ENCODE measurements at places on chromosomes 11 and 22.

DNA sequence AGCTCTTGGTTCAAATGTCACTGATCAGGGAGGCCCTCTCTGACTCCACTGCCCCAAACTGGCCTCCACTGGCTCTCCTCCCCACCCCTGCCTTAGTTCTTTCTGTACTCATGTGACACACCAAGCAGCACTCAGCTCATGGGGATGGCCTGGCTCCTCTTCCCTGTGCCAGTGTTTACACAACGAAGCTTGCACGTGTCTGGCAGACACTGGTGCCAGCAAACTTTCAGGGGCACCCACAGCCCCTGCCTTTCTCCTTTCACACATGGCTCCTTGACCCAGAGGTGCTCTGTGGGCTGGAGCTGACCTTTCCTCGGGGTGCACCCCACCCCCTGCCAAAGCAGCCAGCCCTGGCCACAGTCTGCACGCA lies 37.6 kb upstream of the PARVG start:
- DNase-seq: no peak

GRCh38 chr22:45731041-45731797 lies 59.6 kb downstream of the ATXN10 start:
- DNase-seq: no peak

- DNase-seq: no peak
These were observed 14.6 kb downstream of the RPS6KA4 start for GRCh38 chr11:64373598-64373974.

GRCh38 chr11:75667255-75667830 lies 1.5 kb downstream of the MAP6 start:
- peak; percentile 37 for DNase-seq

DNA sequence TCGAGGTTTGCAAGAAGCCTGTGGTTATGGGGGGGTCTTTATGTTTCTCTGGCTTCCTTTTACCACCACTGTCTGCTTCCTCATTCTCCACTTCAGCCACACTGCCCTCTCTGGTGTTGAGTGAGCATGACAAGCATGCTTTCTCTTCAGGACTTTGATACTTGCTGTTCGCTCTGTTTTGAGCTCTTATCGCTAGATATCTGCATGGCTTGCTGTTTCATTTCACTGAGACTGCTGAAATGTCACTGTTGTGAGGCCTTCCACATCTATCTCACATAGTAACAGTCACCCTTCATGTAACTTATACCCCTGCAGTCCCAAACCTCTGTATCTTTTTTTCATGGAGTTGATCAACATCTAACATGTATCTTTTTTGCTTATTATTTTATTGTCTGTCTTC lies 59.8 kb downstream of the TMEM135 start:
- peak; percentile 67 for DNase-seq

GRCh38 chr22:23213581-23214334 lies 33.4 kb downstream of the BCR start:
- no peak for DNase-seq

DNA sequence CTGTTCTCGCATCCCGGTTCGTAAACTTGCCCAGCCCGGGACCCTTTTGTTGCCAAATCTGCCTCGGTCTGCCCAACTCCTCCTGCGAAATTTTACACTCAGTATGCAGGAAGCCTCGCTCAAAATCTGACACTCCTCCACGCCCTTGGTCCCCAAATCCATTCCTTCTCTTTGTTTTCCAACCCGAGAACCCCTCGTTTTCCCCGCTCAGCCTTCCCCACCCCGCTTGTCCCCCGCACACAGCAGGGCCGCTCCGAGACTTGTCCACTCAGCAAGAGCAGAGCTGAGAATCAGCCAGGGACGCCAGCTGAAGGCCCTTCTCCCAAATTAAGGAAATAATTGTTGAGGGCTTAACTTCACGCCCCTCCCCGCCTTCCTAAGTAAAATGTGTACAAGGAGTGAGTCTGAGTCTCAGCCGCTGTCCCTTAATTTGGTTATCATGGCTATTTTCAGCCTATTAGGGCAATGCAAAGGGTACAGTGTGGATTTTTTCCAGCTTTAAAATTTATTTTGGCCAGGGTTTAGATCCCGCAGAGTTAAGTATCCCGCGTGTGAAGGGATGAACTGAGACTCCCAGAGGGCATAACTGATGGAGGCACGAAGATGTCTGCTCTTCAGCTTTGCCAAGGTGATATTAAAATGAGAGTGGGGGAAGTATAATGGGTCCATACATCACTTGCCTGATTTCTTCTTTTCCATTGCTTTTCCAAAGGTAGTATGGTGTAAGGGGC lies 581 bp upstream of the FBXO3 start:
- peak; percentile 18 for DNase-seq

DNA sequence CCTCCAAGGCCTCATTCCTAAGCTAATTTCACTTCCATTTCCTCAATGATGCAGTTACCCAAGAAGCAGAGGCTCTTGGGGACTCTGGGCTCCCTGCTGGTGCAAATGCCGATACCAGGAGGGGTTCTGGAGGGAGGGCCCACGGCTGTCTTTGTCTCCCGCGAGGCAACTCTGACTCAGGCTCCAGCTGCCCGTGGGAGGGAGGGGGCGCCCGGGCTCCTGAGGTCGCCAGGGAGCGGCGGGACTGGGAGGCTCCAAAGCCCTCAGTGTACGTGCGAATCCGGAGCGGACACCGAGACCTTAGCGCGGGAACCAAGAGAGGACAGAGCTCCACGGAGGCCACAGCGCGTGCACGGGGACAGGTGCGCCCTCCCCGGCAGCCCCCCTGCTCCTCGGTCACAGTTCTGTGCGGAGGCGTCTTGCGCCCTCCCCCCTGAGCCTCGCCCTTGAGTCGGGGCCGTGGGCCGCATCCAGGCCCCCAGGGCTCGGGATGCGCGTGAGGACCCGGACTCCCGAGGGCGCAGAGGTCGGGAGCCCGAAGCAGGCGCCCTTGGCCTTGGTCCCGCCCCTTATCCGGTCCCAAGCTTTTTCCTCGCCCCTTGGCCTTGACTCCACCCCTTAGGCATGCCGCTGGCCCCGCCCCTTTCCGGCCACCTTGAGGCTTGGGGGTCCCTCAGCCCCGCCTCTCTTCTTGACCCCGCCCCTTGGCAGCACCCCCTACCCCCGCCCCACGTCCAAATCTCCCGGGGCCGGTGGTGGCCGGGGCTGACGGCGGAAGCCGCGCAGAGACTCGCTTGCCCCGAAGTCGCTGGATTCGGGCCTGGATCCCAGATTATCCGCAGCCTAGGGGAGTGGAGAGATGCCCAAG lies 4.7 kb upstream of the SHISA8 start:
- DNase-seq: no peak

- no peak for DNase-seq
These were observed 19.2 kb upstream of the PGM2L1 start for GRCh38 chr11:74417379-74417804.

- no peak for DNase-seq
These were observed 3.8 kb upstream of the TRIM6 start for GRCh38 chr11:5592615-5593014.

DNA sequence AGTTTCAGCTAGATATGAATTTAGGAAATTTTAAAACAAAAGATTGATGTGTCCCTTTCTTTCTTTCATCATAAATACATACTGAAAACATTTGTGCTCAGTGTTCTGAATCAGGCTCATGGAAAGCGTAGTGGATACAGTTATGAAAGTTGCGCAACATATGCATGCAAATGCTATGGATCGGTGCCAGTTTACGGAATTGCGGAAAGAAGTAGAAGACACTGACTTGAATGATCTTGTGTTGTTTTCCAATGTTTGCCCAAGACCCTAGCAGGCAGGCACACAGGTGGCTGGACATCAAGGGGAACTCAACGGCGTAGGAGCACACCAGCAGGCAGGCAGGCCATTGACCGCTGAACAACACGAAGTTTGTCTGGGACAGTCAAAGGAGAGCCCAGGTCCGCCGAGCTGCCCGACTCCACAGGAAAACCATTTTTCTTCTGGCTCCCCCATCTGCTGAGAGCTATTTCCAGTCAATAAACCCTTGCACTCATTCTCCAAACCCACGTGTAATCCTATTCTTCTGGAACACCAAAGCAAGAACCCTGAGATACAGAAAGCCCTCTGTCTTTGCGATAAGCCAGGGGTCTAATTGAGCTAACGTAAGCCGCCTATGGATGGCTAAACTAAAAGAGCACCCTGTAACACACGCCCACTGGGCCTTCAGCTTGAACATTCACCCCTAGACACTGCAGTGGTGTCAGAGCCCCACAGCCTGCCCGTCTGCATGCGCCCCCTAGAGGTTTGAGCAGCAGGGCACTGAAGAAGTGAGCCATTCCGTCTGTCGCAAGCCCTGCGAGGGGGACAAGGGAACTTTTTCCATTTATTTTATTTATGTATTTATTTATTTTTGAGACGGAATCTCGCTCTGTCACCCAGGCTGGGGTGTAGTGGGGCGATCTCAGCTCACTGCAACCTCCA lies 7.4 kb upstream of the BIRC3 start:
- no peak for DNase-seq

GRCh38 chr22:46576556-46577367 lies 39.3 kb upstream of the CELSR1 start:
- DNase-seq: peak; percentile 82

DNA sequence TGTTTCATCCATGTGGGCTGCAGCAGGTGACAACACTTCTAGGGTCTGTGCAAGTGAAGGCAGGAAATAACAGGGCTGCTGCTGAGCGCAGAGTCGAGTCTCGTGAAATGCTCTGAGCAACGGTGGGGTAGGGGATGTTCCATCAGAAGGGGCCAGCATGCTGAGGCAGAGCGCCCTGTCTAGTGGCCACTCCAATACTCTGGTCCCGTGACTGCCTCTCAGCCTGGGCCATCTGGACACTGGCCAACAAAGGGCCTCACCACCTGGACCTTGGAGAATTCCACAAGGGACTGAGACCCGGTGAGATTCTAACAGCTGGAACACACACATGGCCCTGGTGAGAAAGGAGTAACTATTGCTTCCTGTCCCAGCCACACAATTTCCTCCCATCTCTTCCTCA lies 375.7 kb downstream of the SHANK2 start:
- no peak for DNase-seq

DNA sequence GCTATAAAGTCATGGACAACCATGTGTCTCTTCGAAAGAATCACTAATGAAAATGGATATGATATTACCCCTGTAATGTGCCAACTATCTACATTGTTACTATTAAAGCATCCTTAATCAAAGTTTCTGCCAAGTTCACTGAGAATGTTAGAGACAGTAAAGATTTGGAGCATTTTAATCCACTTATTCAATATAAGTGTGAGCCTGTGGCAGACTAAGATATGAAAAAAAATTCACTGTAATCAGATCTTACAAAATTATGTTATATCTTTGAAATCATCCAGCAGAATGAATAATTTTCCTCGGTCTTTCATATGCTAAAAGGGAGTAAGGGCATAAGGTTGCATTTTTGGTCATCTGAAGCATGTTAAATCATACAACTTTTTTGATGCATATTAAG lies 49.9 kb downstream of the MAML2 start:
- no peak for DNase-seq

GRCh38 chr11:126443120-126443519 lies 87.6 kb downstream of the ST3GAL4 start:
- DNase-seq: no peak

GRCh38 chr11:128563942-128564641 lies 23.3 kb downstream of the ETS1 start:
- no peak for DNase-seq

- DNase-seq: no peak
These were observed 3.7 kb upstream of the TMPRSS13 start for GRCh38 chr11:117932947-117933346.

- no peak for DNase-seq
These were observed 50.4 kb upstream of the PRSS23 start for GRCh38 chr11:86749821-86750401.

- DNase-seq: no peak
These were observed 761.2 kb downstream of the DLG2 start for GRCh38 chr11:84865791-84866535.

DNA sequence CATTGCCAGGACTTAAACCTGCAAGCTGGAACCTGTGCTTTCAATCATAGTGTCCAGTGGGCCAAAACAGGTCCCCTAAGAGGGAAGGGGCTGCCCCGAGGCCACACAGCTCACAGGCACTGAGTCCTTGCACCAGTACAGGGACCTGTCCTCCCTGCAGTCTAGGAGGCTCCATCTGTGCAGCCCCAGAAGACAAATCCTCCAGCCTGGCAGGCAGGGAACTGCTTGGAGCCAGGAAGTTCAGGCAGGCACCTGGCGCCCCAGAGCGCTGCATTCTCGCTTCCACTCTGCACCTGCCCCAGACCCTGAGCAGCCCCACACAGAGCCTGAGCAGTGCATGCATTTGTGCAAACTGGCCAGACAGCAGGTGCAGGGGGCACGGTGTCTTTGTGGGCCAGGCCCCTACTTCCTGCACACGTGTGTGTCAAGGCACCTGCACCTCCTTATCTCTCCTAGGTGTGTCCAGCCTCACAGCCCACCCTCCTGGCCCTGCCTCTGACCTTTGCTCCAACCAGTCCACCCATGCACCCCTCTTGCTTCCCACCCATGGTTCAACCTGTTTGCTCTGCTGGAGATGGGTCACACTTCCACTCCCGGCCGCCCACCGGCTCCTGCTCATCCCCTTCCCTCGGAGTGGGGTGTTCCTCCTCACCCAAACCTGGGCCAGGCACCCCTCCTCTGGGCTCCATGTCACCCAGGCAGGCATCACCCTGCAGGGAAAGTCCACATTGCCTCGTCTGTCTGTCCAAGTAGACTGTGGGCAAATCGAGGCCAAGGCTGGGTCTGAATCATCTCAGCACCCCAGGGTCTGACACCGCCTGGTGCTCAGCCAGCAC lies 19.0 kb downstream of the LINC01488 start:
- no peak for DNase-seq

- no peak for DNase-seq
These were observed 25.3 kb downstream of the CD82 start for GRCh38 chr11:44590769-44591168.

GRCh38 chr22:26650722-26651421 lies 6.5 kb upstream of the MIAT start:
- DNase-seq: no peak

- DNase-seq: no peak
These were observed 43.4 kb upstream of the CSNK2A3 start for GRCh38 chr11:11396301-11397035.

DNA sequence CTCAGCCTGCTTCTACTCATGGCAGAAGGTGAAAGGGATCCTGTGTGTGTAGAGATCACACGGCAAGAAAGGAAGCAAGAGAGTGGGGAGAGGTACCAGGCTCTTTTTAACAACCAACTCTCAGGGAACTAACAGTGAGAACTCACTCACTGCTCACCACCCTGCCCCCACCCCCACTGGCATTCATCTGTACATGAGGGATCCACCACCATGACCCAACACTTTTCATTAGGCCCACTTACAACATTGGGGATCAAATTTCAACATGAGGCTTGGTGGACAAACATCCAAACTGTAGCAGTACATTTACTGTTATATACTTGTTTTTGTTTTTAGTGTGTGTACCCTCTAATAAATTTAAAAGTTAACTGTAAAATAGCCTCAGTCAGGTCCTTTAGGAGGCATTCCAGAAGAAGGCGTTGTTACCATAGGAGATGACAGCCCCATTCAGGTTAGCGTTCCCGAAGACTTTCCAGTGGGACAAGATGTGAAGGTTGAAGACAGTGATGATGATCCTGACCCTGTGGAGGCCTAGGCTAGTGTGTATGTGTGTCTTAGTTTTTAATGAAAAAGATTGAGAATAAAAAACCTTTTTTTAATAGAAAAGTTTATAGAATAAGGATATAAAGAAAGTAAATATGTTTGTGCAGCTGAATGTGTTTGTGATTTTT lies 11.3 kb downstream of the CUL5 start:
- no peak for DNase-seq

GRCh38 chr11:32154275-32154674 lies 63.4 kb downstream of the RCN1 start:
- no peak for DNase-seq

- DNase-seq: no peak
These were observed 6.2 kb downstream of the UVRAG start for GRCh38 chr11:75821202-75821601.

- no peak for DNase-seq
These were observed 4.7 kb downstream of the B3GNT6 start for GRCh38 chr11:77038825-77039326.

GRCh38 chr22:49364398-49364797 lies 463.3 kb downstream of the BRD1 start:
- DNase-seq: no peak

All from HEK293T (cell line).